Dorsolateral prefrontal cortex (tissue), 122 donors: ENCODE measurements at places on chromosomes 12 and 14.

- no peak for DNase-seq
These were observed 52.9 kb downstream of the ISCA2 start for GRCh38 chr14:74546416-74546815.

DNA sequence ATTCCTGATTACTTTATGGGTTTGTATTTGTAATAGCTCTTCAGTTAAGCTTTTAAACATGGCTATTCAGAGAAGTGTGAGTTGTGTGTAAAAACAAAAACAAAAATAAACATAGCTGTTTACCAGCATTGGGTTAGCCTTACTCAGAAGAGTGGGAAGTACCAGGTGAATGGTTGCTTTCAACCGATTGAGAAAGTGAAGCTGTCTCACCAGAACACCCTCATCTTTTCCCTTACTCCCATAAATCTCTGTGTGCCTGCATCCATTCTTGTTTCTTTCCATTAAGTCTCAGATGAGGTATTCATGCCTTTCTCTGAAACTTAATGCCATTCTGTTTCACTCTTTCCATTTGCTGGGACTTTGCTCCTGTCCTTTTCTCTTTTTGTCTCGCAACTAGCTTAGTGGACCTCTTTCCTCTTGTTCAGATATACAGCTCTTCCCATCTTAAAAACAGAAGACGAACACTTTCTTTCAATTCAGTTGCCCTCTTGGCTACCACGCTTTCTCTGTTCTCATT is 10.7 kb downstream of the BORCS5 start:
- no peak for DNase-seq

DNA sequence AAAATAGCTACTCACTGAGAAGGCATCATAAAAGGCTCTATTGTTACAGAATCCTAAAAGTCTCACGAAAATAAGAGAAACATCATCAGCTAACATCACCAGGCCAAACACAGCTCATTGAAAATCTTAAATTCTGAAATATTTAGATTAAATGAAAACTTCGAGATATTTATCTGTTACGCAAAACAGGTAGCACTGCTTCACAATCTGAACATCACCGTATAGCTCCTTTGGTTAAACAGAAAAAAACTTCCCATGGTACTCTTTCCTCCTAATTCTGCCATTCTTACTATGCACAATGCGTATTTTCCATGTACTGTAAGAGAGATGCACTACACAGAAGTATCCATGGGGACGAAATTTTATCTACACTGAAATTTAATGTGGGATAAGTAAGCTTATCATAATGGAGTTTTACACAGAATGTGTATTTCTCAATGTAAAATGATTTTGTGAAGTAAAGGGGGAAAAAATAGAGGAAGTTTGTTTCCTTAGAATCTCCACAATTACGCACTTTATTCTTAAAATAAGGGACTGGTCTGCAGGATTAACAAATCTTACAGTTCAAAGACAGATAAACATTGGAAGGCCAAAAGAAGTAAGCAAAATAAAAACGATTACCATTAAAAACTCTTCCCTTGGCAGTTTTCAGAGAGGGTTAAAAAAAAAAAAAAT is 1.9 kb downstream of the SGPP1 start:
- DNase-seq, result no peak

- no peak for DNase-seq
These were observed 78.2 kb upstream of the STAC3 start for GRCh38 chr12:57329219-57329618.

GRCh38 chr12:128794661-128795529 is 28.9 kb downstream of the SLC15A4 start:
- no peak for DNase-seq

DNA sequence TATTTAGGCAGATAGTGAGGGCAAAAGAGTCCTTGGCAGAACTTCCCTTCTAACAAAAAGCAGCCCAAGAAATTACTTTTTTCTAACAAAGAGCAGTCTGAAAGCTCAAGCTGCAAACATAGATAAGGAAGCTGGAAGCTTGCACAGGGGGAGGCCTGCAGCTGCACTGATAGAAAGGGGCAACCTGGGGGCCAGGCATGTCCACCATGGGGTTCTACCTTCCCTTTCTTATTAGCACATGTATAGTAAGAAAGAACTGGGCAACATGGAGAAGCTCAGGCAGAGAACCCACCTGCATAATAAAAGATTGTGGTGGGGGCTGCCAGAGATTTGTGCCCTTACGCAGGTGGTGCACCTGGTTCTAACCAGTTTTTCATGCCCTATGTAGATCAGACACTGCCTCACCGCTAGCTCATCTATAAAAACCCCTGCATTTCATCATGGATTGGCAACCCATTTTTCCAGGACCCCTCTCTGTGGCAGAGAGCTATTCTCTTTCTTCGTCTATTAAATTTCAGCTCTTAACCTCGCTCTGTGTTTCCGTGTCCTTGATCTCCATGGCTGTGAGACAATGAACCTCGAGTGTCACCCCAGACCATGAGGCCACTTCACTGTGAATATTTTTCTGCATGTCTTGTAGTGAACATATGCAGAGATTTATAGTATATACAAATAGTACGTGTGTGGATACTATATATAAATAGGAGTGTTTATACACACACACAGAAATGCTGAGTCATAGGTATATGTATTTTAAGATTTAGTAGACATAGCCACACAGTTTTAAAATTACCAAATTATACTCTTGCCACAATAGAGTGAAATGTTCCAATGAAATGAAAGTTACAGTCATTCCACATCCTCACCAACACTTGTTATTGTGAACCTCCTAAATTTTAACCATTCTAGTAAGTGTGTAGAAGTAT is 53.0 kb downstream of the PEX5 start:
- no peak for DNase-seq

GRCh38 chr12:7161811-7162210 is 27.7 kb upstream of the PEX5 start:
- no peak for DNase-seq

DNA sequence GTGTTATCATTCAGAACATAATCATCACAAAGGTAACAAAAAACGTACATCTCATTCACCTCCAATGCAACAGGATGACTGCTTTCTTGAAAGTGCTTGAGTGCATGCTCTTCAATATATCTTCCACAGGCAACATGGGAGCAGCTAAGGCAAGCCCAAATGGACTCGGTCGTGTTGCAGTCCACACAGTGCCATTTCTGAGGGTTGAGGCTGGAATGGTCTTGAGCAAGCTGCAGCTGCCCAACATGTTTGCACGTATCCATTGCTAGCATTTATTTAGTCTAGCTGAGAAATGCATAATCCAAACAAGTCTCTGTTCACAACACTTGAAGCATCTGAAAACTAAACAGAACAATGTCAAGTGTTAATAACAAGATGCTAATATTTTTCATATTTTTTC is 17.3 kb downstream of the USP44 start:
- no peak for DNase-seq

DNA sequence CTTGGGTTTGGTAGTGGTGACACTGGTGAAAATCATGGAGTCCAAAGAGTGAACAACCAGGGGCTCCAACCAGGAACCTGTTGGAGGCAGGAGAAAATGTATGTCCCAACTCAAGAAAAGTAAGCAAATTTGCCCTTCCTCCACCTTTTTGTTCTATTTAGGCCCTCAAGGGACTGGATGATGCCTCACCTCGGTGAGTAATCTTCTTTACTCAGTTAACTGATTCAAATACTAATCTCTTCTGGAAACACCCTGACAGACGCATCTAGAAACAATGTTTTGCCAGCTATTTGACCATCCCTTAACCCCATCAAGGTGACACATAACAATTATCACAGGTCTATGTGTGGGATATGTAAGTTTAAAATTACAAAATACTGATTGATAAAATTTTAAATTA is 272.4 kb upstream of the FOXG1 start:
- DNase-seq, result no peak

DNA sequence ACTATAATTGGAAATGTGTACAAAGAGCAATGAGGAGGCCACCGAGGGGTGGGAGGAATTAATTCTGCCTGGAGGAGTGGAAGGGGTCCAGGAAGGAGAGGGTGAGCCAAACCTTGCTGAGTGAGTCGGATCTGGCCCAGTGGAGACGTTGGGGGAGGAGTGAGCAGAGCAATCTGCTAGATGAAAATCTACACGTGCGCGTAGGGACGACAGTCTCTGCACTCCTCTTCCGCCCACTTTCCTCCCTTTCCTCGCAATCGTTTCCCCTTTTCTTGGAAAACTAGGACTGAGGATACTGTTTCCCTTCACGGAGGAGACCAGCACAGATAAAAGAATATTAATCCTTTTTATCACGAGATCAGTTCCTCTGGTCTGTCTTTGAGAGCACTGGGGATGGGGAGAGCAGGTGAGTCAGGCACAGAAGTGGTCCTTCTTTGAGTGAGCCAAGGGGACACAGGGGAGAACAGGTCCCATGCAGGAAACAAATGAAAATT is 2.9 kb upstream of the NAB2 start:
- no peak for DNase-seq

DNA sequence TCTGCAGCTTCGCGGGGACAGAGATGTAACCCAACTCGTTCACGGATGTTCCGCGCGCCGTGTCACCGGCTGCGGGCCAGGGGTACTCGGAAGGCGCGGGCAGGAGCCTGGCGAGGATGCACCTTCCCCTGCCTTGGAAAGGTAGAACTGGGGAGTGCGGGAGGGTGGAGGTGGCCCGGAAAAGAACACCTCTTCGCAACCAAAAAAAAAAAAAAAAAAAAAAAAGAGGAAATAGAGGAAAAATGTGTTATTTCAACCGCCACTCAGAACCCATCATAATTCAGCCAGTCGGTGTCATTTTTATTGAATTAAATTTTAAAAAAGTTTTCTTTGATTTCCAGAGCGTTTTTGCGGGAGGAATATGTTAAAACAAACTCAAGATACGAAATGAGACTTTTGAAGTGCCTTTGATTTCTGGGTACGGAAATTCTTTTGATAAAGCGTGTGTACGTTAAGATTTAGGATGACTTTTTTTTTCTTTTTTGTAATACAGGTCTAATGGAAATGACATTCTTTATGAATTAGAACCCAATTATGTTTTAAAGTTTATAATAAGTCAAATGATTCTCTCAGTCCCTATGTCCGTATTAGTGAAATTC is 8.9 kb downstream of the CDKN1B start:
- DNase-seq, result no peak

- DNase-seq, result no peak
These were observed 73.4 kb downstream of the SPTB start for GRCh38 chr14:64806202-64806861.

GRCh38 chr12:75294336-75294735 is 35.8 kb downstream of the CAPS2 start:
- DNase-seq, result no peak

- peak; percentile 35 for DNase-seq
These were observed 332.3 kb downstream of the TMEM121 start for GRCh38 chr14:105858676-105859025.

DNA sequence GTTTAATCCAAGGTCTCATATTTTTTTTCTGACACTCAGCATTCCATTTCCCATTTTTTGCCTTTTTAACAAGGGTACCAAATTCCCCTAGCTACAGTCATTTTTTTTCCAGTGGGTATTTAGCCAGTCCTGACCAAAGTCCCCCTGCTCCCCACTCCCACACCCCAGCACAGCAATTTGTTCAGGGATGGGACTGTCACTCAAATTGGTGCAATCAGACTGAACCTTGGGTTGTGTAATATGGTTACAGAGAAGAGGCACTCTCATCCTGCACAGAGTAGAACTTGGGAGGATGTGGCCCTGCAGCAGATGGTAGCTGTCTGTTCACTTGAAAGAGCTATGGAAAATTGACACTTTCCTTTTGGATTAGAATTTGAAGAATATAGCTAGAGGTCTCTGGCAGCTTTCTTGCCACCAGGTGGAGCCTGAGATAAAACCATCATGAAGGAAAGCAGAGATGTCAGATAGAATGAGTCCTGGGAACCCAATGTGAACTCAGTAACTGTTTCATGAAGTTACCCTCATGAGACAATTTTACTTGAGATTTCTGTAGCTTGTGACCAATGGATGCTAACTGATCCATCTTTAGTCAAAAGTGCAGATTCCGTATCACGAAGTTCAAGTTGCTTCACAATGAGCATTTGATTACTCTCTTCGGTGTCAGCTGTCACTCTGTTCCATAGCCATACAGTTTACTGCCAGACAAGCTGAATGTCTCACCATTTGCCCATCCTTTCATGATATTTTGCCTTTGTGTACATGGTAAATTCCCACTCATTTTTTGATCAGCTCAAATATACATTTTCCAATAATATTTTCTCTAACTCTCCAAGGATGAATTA is 394.0 kb upstream of the SYT1 start:
- no peak for DNase-seq

DNA sequence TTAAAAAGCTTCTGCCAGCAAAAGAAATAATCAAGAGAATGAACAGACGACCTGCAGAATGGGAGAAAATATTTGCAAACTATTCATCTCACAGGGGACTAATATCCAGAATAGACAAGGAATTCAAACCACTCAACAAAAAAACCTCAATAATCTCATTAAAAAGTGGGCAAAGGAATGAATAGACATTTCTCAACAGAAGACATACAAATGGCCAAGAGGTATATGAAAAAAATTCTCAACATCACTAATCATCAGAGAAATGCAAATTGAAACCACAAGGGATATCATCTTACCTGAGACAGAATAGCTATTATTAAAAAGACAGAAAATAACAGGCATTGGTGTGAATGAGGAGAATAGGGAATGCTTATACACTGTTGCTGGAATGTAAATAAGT is 270.0 kb downstream of the DACT1 start:
- no peak for DNase-seq

GRCh38 chr14:69237142-69237541 is 22.8 kb upstream of the GALNT16 start:
- DNase-seq, result peak; percentile 22

DNA sequence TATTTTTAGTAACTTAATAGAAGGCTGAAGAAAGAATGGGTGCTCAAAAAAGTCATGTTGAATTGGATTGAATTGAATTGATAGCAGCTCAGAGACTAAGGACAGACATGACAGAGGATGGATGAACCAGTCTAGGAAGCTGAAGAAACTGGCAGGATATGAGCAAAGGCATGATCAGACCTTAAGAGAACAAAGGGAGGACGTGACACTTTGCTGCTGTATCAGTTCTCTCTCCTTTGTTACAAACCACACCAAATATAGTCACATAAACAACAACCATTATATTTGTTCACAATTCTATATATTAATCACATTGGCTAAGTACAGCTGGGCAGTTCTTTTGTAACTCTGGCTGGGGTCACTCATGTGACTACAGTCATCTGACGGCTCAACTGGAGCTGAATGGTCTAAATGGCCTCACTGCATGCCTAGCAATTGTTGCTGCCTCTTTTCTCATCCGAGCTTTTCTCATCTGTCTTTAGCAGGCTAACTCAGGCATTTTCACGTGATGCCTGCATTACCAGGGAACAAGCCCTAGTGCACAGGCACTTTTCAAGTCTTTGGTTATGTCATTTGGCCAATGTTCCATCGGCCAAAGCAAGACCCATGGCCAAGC is 355.0 kb downstream of the ETNK1 start:
- no peak for DNase-seq

- no peak for DNase-seq
These were observed 42.6 kb upstream of the KRR1 start for GRCh38 chr12:75553836-75554555.

- peak; percentile 16 for DNase-seq
These were observed 441 bp downstream of the PDE3A start for GRCh38 chr12:20368651-20369304.

- no peak for DNase-seq
These were observed 154.1 kb downstream of the GALC start for GRCh38 chr14:87838931-87839330.
